ENCODE measurements at places on chromosomes 5 and 9.

DNA sequence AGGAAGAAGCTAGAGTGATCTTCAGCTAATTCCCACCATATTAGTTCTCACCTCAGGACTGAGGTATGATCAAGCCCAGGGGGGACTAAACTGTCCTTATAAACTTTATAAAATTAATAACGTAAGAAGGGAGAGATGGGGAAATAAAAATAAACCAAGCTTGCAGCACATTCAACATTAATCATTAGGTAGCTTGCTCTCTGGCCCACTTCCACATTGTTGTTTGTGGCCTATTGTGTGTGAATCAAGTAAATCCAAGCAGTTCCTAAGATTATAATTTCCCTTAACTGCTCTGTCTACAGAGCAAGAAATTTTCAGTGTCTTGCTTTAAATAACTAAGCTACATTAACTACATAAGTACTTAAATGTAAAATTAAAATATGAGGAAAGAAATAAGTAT lies 131.3 kb upstream of the ABCA1 start:
- no peak for DNase-seq

GRCh38 chr5:14428302-14429081 lies 153.1 kb upstream of the OTULINL start:
- no peak for DNase-seq

DNA sequence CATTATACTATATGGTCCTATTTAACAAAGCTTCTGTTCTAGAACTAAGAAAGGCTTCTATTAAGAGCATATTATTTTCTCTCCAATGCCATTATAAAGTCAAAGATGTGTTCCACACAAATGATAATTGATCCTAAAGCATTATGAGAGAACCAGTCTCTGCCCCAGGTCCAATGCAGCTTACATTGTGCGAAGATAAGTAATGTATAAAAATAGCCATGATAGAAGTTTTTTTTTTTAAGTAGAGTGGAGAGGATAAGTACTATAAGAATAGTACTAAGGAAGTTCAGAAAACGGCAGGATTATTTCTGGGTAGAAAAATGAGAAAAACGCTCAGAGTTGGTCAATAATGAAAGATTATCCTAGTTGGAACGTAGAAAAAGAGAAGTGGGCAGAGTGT lies 15.6 kb downstream of the UBTD2 start:
- no peak for DNase-seq

DNA sequence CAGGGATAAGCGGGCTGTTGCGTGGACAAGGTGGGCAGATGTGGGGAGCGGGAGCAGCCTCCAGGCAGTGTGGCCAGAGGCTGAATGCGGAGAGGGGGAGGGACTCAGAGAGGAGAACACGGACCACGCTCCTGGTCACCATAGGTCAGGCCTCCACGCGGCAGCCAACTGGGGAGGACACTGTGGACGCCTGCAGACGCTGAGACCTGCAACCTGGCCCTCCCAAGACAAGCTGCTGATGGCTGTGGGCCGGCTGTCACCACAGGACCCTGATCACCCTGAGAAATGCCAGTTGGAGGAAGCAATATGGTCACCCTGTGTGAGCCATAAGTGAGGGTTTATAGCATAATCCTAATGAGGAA lies 16.8 kb downstream of the LPCAT1 start:
- DNase-seq, result no peak
